ENCODE measurements at places on chromosomes 4 and X. TPM values are rescaled to one million over a fixed set of nuclear protein-coding genes. Genes with fewer than 3 reads are reported as not detected.

The MAGEA8 gene
- 0.13 TPM for polyA plus RNA-seq

The SLC4A4 gene
- polyA plus RNA-seq, result 80.1 TPM

The KLHL34 gene
- not detected for polyA plus RNA-seq

The FAM9C gene
- polyA plus RNA-seq, result 0.33 TPM

GRCh38 chr4:118968005-118968404, 79.4 kb downstream of the SYNPO2 start:
- DNase-seq, result no peak

DNA sequence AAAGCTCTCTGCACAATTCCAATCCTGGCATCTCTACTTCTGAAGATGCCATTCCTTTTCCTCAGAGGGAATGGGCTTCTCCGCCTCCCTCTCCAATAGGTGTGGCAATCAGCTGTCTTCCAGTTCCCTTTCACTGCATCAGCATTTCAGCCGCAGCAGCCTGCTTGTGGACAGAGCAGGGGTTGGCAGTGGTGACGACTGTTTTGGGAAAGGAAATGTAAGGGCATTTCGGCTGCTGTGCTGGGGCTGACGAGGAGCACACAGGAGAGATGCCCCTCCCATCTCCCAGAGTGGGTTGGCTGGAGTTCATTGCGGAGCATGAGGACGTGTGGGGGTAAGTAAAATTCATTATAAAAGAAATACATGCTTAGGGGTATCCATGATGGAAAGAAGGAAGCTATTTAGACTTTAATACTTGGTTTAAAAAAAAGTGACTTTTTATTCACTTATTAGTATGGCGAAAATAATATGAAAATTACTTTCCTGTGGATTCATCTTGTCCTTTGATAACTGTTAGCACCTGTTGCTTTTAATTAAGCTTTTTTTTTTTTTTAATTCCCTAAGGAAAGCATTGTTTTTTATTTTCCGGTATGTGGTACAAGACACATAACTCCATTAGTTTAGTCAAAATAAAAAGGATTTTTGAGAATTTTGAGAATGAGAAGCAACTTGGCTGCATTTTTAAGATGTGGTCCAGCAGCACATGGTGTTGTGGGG, at the start of gene LIMCH1:
Gene LIMCH1, plus strand, starts transcription at position 141 of the 717 bp plus-strand sequence. CDS start 67,839 bp downstream, outside the sequence.
- DNase-seq, result no peak

- no peak for DNase-seq
Observed at GRCh38 chrX:110242371-110242770, 75.5 kb downstream of the AMMECR1 start.

- no peak for DNase-seq
Observed at GRCh38 chr4:18314731-18315130, 293.2 kb upstream of the LCORL start.

The CRMP1 gene
- polyA plus RNA-seq, result 49.8 TPM

DNA sequence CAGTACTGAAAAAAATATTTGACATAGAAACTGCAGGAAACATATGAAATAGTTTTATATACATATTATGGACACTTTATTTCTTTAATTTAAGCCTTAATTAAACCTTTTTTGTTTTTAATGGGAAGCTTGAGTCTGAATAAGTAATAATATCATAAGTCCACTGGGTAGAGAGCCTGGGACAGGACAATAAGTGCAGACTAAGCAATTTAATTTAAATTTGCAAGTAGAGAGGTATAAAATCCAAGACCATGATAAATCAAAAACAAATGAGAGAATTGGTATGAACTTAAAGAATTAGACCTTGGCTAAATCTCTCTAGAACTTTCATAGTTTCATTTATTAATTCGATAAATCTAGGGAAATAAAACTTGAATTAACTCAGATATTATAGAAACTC, 571.2 kb downstream of the ARAP2 start:
- DNase-seq, result no peak

Measured in left renal cortex interstitium (tissue), 4 donors.